ENCODE measurements at places on chromosomes 7 and 10. TPM values are rescaled to one million over a fixed set of nuclear protein-coding genes. Genes with fewer than 3 reads are reported as not detected.

The MPP7 gene
- 0.06 TPM for polyA plus RNA-seq

The GHRHR gene
- polyA plus RNA-seq: not detected

The PLCE1 gene
- 10.7 TPM for polyA plus RNA-seq

The CNNM1 gene
- polyA plus RNA-seq: 17.5 TPM

The NT5C3A gene
- polyA plus RNA-seq: 37.0 TPM

The MALRD1 gene
- polyA plus RNA-seq: not detected

The MSMB gene
- not detected for polyA plus RNA-seq

The KCNIP2 gene
- 1.7 TPM for polyA plus RNA-seq

The NME8 gene
- not detected for polyA plus RNA-seq

The TACC2 gene
- 83.3 TPM for polyA plus RNA-seq

The ACTL6B gene
- not detected for polyA plus RNA-seq

The SMNDC1 gene
- polyA plus RNA-seq: 28.1 TPM

The PRKCQ gene
- 3.6 TPM for polyA plus RNA-seq

The PNLIPRP2 gene
- polyA plus RNA-seq: 0.10 TPM

The FGFBP3 gene
- 3.2 TPM for polyA plus RNA-seq

The GIMAP5 gene
- polyA plus RNA-seq: not detected

The GJD4 gene
- polyA plus RNA-seq: 0.05 TPM

The CALML5 gene
- polyA plus RNA-seq: not detected

The HSPB1 gene
- polyA plus RNA-seq: 666 TPM

The PAX2 gene
- polyA plus RNA-seq: 0.18 TPM

The TBATA gene
- not detected for polyA plus RNA-seq

The C10orf105 gene
- not detected for polyA plus RNA-seq

The ASZ1 gene
- polyA plus RNA-seq: not detected

The SORBS1 gene
- polyA plus RNA-seq: 0.73 TPM

The AMPH gene
- polyA plus RNA-seq: 0.26 TPM

The ANKRD1 gene
- 10.7 TPM for polyA plus RNA-seq

All from A549 (cell line).